ENCODE measurements at places on chromosomes 11 and 22. TPM values are rescaled to one million over a fixed set of nuclear protein-coding genes. Genes with fewer than 3 reads are reported as not detected.

SULT4A1 gene
- total RNA-seq, result 55.7 TPM

FAM180B gene
- not detected for total RNA-seq

OLFML1 gene
- 0.94 TPM for total RNA-seq

ATL3 gene
- 17.2 TPM for total RNA-seq

OR2AG2 gene
- total RNA-seq, result 1.6 TPM

PAX6 gene
- 34.4 TPM for total RNA-seq

MUC5AC gene
- total RNA-seq, result not detected

KCNJ1 gene
- not detected for total RNA-seq

GRM5 gene
- 163 TPM for total RNA-seq

BLID gene
- 18.8 TPM for total RNA-seq

FLRT1 gene
- 11.9 TPM for total RNA-seq

All from parietal lobe (tissue), 2 donors.